ENCODE measurements at places on chromosomes 4 and X.

- DNase-seq, result no peak
These were observed at the start of gene TCEAL7 for GRCh38 chrX:103329991-103330390. TSS of gene TCEAL7 (plus strand) at chrX:103330239. CDS start at chrX:103331404, 1,165 bp downstream.

GRCh38 chrX:40165861-40166260 is 68.1 kb upstream of the BCOR start:
- no peak for DNase-seq

DNA sequence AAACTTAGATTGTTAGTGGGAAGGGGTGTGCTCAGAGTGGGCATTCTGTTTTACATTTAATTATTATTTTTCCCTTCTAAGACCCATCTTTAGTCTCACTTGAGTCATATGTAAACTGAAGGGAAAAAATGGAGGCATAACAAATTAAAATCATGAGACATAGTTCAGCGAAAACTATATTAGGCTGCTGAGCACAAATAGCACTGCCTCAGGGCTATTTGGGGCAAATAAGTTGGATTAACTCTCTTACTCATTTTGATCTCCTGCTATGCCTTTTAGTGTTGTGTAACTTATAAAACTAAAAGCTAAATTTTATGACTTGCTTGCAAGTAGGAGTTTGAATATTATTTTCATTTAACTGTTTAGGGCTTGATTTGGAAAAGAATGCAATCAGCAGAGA is 1329.2 kb upstream of the PCDH7 start:
- no peak for DNase-seq

- no peak for DNase-seq
These were observed 13.1 kb upstream of the DRP2 start for GRCh38 chrX:101206471-101206870.

DNA sequence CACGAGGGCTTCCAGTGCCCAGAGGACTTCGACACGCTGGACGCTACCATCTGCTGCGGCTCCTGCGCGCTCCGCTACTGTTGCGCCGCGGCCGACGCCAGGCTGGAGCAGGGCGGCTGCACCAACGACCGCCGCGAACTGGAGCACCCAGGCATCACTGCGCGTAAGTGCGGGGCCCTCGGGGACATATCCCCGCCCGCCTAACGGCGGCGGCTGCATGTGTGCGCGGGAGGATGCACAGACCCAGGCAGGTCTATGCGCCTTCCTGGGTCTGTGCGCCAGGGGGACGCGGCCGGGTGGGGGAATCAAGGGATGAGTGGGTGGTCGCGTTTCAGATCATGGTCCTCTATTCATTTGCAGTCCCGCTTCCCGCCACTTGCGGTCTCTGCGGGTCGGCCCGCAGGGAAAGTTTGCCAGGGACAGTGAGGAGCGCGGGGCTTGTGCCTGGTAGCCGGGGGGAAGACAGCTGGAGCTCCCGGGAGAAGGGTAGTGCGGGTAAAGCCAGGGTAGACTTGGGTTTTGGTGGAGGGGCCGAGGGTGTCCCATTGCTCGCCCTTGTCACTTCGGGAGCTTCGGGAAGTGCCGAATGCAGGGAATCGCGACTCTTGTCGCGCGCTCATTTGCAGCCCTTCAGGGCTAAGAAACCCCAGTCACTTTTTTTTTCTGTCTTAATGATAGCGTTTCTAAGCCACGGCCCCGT is 1.0 kb downstream of the SHISA3 start:
- DNase-seq, result no peak

- peak; percentile 20 for DNase-seq
These were observed 2.7 kb downstream of the EFNB1 start for GRCh38 chrX:68831405-68832100.

DNA sequence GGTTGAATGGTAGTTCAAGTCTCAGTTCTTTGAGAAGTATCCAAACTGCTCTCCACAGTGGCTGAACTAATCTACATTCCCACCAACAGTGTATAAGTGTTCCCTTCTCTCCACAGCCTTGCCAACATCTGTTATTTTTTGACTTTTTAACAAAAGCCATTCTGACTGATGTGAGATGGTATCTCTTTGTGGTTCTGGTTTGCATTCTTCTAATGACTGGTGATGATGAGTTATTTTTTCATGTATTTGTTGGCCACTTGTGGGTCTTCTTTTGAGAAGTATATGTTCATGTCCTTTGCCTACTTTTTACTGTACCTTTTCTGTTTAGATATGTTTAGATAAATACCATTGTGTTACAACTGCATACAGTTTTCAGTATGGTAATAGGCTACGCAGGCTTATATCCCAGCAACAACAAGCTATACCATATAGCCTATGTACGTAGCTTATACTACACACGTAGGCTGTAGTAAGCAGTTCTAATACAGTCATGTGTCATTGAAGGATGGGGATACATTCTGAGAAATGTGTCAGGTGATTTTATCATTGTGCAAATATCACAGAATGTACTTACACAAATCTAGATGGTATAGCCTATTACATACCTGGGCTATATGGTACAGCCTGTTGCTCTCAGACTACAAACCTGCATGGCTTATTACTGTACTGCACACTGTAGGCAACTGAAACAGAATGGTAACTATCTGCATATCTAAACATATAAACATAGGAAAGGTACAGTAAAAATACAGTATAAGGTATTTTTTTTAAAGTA is 28.1 kb downstream of the KLHL8 start:
- no peak for DNase-seq

DNA sequence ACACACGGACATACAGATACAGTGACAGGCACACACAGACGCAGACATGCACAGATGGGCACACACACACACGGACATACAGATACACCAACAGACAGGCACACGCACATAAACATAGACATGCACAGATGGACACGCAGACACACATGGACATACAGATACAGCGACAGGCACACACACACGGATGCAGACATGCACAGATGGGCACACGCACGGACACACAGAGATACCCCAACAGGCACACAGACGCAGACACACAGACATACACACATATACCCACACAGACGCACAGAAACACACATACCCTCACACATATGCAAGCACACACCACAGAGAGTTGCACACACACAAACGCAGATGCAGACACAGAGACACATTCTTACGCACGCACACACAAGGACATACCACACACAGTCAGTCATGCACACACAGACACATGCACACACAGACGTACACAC is 24.4 kb upstream of the SLC25A6 start:
- no peak for DNase-seq

GRCh38 chr4:81120055-81120454 is 89.5 kb downstream of the BMP3 start:
- DNase-seq, result no peak

DNA sequence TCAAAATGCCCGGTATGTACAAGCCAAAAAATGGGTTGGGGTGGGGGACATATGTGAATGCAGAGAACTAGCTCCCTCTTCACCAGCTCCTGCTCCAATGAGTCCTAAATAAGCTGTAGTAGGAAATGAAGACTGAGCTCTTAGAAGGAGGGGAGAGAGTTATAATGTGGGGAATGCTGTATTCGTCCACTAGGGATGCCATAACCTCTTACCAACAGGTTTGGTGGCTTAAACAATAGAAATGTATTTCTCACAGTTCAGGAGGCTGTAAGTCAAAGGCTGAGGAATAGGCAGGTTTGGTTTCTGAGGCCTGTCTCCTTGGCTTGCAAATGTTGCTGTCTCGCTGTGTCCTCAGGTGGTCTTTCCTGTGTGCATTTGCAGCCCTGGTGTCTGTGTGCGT is 4.4 kb upstream of the INPP4B start:
- no peak for DNase-seq

DNA sequence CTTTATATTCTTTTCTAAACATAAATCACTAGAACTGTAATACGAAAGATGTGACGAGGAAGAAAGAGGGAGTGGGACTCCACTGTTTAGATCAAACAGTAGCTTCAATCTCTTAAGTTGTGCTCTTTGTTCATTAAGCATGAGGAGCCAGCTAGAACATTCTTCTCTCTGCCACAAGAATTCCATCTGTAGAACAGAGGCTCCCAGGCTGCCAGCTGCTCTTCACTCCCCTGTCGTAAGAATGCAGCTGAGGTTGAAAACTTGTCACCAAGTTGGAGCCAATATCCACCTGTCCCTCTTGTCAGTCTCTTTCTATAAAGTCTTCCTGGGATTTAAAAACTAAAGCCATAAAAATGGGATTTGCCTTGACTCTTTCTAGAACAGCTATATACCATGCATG is 65.0 kb upstream of the SEC24B start:
- no peak for DNase-seq

DNA sequence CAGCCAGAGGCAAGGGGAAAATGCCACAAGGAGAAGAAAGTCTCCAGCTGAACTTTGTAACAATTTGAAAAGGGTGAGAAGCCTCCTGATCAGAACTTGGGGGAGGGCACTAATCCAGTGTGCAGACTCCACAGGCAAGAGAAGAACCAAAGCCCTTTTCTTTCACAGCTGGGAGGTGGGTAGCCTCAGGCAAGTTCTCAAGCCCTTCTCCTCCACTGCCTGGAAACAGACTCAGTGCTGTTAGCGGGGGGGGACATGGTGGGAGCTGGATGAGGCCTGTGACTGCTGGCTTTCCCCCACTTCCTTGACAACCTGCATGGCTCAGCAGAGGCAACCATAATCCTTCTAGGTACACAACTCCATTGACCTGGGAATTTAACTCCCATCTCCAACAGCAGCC is 92.5 kb downstream of the LHFPL1 start:
- DNase-seq, result no peak

DNA sequence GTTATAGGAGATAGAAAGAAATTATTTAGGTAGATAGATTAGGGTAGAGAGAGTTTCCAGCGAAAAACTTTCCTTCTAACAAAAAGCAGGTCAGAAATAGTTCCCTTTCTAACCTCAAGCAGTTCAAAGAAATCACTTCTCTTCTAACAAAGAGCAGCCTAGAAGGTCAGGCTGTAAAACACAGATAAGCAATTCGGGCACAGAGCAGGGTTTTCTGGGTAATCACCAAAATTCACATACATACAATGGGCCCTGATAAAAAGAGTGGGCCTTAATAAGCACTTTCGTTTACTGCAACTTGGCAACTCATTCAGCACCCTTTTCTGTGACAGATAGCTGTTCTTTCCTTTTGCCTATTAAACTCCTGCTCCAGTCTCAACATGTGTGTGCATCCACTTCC is 13.4 kb upstream of the NAF1 start:
- no peak for DNase-seq

DNA sequence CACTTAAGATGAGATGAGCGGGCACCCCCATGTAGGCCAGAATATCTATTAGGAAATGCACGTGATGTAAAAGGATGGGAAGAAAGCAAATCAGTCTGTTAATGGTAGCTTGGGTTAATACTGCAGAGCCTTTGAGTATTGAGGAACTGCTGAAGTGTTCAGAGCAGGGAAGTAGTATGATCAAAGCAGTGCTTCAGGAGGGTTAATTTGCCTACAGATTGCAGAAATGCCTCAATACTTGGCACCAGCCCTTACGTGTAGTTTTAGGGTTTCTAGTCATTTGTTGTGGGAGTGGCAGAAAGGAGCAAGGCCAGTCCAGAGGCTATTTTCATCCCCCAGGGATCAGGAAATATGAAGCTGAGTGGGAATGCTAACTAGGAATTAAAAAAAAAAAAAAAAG is 19.7 kb downstream of the ZFX start:
- no peak for DNase-seq

DNA sequence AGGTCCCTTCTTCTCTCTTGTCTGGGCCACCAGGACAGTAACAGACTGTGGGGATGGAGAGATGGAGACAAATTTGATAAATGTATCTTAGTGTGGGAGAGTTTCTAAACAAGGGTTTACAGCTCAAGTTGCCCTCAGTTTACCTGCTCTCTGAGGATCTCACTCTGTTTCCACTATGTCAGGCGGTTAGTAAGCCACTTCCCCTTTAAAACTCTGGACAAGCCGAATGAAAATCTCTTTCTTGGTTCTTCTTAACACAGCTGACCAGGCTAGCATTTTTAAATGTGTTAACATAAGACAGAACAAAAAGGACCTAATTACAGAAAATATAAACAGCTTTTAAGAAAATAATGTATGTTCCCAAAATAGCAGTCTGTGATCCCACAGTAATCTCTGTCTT is 2.9 kb upstream of the SCARB2 start:
- DNase-seq, result no peak

DNA sequence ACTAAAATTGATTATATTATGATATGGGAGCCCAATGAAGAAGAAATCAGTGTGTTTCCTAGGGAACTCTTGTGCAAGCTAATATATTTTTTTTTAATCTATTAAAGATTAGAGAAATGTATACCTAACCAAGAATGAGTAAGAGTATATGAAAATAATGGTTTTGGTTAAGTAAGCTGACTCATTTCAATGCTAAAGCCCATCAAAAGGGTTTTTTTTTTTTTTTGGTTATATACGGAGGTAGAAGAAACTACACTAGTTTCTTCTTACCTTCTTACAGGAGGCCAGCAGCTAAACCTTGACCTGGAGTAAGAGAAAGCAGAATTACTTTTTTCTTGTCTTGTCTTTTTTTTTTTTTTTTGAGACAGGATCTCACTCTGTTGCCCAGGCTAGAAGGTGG is 27.5 kb downstream of the RUFY3 start:
- no peak for DNase-seq

DNA sequence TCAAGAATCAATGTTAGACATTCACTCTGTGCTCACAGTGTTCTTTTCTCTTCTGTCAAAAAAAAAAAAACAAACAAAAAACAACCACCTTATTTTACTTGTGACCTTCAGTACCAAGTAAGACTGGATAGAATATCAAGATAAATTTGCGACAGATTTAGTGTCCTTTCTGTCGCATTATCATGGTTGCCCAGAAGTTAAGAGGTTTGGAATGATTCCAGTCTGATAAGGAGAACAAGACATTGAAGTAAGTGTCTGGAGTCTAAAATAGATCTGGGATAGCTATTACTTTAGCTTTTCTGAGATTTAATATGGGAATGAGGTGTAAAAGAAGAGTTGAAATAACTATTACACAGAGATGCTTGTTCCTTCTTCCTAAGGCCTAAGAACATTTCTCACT is 31.7 kb downstream of the SNCA start:
- DNase-seq, result no peak

GRCh38 chr4:64935469-64936001 is 526.3 kb upstream of the TECRL start:
- DNase-seq, result no peak

DNA sequence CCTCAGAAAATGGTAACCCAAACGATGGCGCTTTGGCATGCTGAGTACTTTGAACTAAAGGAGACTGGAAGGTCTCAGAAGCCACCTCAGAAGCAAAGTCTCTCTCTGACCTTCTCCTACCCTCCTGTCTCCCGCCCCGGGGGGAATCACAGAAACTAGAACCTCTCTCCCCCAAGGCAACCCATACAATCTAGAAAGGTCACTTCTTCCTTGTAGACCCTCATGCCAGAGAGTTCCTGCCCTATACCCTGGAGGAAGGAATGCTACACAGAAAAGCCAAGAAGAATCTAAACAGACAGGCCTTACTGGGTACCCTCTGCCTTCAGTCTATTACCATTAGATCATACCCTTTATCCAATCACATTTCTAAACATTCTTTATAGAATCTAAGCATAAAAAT is 8.5 kb downstream of the PLAC1 start:
- no peak for DNase-seq

- no peak for DNase-seq
These were observed 333.8 kb upstream of the PCDH7 start for GRCh38 chr4:30386266-30386895.

GRCh38 chrX:69524781-69525363 is 20.7 kb downstream of the NALF2 start:
- no peak for DNase-seq
